ENCODE measurements at places on chromosomes 16 and 17.

DNA sequence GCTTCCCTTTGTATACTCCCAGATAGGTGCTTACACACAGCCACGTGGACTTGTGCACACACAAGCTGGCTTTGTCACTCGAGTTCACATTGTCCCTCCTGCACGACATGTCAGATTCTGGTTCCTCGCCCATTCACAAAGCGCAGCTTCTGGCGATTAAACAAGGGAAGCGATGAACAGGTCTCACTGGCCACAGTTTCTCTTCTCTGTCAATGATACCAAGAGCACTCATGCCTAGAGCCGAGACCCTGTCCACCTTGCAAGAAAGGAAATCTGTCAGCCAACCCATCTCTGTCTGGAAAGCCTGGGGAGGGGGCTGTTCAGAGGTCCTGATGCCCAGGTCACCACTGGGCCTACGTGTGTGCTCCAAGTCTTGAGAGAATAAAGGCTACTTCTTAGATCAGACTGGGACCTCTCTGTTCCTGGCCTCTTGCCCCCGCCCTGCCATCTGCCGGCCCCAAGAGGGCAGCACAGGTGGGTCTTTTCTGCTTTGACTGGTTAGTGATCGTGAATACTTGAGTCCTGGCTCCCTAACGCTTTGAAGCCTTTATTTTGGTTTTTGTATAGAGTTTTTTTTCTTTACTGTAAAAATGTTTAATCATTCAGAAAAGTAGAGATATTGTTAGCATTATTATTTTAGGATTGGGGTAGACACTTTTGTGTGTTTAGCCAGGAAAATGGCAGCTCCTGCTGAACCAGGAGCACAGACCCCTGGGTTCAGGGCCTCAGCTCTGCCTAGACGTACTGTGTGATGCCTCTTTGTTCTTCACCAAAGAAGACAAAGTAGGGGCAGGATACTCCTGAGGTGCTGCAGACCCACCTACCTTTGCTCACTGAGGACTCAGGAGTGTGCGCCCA is 104.7 kb downstream of the MRM1 start:
- DNase-seq = peak; percentile 10

DNA sequence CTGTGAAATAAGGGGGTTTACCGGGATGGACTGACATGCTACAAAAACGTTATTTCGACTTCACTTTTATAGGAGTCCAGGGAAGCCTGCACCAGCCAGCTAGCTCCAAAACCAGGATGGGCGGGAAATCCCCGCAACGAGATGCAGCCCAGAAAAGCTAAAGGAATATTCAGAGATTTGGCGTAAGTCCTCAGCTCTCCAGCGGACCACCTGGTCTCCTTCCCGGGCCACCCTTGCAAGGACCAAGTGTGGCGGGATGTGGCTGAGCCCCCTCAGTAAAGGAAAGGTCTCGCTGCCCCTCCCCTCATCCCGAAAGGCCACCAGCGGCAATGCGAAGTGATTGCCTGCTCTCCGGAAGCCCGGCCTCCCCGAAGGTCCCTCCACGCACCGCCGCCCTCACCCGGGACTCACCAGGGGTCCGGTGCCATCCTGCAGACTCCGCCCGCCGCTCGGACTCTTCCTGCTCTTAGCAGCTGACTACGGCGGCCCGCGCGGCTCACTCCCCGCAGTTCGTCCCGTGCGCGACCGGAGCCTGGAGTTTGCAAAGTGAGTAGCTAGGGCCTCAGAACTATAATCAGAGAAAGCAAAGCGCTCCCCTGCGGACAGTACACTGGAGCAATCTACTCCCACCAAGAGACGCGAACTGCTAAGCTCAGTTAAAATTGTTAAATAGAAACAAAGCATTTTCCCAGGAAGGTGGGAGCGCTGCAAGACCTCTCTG is at the start of gene STX8:
TSS of gene STX8 (minus strand) at position 440 of the 721 bp plus-strand sequence. CDS start at position 428, 12 bp downstream.
- DNase-seq = peak; percentile 56

GRCh38 chr17:6589266-6589946 is 33.1 kb upstream of the PITPNM3 start:
- DNase-seq = no peak

DNA sequence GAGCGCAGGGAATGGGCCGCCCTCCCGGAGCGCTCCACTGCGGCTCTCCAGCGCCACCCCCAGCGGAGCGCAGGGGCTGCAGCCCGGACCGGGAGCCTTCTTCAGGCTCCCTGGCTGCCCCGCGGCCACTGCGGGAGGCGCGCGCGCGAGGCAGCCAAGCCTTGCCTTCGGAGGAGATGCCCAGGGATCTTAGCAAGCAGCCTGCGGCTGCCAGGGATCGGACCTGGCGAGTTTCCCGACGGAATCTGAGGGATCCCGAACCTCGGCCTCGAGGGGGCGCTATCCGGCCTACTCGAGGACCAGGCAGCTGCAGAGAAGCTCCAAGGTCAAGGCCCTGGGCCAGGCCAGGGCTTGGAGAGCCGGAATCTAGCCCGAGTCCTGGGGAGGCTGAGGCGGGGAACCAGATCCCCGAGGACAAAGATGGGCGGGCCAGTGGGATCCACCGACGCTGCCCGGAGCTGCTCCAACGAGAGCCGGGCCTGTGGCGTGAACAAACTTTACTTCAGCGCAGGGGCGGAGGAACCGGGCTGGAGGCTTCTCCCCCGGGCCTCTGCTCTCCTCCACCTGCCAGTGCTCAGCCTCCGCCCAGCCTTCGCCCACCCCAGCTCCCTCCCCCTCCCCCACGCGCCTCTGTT is at the start of gene IRX6:
TSS of gene IRX6 (plus strand) at position 567 of the 635 bp plus-strand sequence. CDS start 889 bp downstream, outside the sequence.
- no peak for DNase-seq

DNA sequence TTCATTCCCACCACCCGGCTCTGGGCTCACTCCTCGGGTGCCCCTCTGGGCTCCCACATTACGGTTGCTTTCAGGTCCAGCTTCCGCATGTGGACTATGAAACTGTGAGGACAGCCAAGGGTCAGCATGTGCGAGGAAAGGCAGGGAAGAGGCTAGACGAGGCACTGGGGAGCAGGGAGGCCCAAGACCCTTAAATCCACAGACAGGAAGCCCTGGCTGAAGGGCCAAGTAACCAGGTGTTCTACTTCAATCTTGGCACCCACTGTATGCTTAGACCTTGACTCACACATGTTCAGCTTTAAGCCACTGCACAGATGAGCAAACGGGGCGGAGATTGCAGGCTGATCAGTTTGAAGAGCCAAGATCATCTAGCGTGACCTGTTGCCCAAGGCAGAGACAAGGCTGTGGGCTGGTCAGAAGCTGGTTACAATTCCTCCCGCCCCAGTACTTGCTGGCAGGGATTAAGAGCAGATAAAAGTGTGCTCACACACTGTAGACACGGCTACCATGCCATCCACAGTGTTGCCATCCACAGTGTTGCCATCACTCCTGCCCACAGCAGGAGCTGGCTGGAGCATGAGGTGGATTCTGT is at the start of gene CES4A:
TSS of gene CES4A (plus strand) at position 393 of the 592 bp plus-strand sequence. CDS start at position 577, 184 bp downstream.
- DNase-seq = peak; percentile 27

DNA sequence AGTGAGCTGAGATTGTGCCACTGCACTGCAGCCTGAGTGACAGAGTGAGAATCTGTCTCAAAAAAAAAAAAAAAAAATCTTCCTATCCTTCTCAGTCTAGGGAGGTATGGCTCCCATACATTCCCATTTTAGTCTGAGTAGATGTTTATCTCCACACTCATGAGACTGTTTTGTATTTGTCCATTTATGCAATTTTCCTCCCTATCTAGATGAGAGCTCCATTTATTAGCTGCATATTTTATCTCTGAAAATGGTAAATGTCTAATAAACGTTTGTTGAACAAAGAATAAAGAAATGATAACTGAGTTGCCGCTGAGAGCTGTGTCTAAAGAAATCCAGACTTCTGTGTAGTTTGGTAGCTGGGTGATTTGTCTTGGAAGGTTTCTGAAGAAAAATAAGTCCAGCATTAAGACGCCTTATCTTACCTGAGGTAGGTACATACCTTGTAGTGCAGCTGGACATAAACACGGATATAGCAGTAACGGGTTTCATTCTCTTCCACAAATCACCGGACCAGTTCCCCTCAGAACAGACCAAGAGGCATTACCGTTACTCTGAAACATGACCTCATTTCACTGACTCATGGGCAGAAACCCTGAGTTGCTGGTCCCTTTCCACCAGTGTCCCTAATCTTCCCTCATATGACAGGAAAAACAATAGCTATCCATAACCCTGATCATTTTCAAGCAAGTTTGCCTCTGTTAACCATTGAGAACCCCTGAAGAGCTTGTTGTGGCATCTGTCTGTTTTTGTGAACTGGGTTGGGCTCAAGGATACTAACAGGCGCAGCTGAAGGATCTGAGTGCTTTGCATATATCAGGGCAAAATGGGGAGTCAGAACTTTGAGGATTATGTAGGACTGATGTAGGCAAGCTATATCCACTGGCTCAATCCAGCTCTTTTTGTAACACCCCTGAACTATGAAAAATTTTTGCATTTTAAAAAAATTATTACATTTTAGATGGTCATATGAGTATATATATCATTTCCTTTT is 177.4 kb upstream of the XYLT1 start:
- DNase-seq = peak; percentile 34

DNA sequence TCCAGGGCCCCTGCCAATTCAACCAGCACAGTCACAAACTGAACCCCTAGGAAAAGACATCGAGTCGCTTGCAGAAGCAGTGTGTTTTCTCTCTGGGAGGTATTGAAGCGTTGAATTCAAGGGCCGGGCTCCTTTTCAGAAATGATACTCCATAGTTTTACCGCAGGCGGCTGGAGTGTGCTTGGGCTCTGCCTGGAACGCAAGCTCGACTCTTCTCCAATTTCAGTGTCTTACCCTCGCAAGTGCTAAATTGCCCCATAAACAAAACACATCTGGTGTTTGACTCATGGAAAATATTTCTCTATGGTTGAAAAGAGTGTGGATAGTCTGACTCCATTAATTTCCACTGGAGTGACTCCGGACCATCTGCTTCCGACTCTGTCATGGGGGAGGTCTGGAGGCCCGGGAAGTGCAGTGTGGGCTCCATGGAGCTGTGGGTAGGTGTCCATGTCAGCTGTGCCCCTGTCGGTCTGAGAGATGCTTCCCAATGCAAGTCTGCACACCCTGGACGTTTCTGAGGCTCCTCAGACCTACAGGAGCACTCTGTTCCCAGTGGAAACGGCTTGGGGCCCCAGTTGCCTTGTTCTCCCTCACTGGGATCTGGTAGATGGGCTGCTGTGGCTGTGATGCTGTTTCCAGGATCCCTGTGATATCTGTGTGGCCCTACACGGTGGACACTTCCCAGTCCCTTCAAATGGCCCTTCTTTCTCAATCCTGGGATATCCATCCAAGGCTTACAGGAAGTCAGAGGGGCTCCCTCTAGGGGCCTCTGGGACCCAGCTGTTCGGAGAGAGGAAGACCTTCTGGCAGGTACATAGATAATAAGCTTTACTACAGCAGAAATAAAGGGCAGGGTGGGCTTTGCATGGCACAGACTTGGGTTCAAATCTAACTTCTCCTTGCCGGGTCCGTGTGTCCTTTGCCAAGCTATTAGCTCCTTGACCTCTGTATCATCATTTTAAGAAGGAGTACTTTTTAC is 119.8 kb upstream of the CDH13 start:
- peak; percentile 90 for DNase-seq

DNA sequence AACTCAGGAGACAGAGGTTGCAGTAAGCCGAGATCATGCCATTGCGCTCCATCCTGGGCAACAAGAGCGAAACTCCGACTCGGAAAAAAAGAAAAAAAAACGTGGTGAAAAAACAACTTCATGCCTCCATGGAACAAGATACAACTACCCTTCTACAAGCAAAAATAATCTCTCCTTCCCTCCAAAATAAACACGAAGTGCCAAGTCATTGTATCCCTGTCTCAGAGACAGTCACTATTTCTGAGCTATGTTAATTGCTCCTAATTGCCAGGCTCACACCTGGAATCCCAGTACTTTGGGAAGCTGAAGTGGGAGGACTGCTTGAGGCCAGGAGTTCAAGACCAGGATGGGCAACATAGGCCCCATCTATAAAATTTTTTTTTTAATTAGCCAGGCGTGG is 19.0 kb upstream of the SLC16A5 start:
- DNase-seq = no peak

- DNase-seq = no peak
Observed at GRCh38 chr16:78096386-78096785, 3.1 kb upstream of the WWOX start.

GRCh38 chr17:77841742-77842527 is 116.6 kb upstream of the TNRC6C start:
- DNase-seq = no peak

- no peak for DNase-seq
Observed at GRCh38 chr17:44200478-44201155, 933 bp upstream of the ATXN7L3 start.

DNA sequence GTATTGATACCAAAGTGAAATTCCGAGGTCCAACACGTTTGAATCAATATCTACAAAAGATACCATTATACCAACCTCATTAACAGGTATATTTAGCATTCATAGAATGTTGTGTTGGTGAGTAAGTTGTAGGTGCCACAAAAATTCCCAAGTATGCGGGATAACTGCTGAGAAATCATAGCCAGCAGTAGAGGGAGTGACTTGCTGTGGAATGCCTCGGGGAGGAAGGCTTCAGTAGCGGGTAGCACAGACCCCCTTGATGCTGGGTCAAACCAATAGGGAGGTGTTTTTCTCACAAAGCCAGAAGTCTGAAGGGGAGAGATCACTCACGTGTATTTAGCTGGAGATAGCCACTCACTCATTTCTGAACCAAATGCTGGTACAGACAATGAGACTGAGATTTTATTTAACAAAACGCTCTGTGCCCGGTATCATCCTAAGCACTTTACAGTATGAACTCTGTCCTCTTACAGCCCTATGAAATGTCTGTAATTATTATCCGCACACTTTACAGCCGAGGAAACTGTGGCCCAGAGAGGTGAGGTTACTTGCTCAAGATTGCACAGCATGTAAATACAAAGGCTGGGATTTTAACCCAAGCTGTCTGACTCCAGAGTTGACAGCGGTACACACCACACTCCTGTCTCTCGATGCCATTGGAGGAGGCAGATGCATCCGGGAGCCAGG is 23.1 kb downstream of the HSBP1 start:
- DNase-seq = no peak

DNA sequence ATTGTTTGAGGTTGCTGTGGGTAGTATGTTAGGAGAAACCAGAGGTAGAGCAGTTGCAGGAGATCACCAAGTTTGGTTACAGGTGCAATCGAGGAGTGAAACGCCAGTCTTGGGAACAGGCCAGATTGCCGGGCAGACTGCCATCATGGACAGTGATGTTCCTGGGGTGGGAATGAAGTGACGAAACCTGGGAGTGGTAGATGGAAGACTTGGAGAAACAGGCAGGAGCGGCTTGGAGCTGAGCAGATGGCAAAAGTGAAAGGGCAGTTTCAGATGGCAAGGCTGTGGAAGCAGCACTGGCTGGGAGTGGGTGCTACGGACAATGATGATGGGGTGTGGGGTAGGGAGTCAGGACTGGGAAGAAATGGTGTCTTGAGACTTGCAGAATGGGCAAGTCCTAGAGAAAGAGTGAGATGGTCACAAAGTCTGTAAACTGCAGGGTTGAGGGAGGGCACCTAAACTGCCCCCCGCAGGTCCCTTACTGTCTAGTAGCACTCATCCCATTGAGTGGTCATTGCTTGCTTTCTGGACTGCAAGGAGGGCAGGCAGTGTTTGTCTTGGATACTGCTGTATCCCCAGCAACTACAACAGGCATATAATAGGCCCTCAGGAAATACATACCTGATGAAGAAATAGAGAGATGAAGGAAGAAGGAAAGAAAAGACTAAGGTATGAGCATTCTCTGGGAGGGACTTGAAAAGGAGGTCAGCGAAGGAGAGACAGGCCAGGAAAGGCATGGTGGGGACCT is 29.5 kb upstream of the ULK2 start:
- DNase-seq = no peak
